ENCODE measurements at places on chromosomes 16 and 17. TPM values are rescaled to one million over a fixed set of nuclear protein-coding genes. Genes with fewer than 3 reads are reported as not detected.

The MPP2 gene
- total RNA-seq = 8.3 TPM

The SMPD3 gene
- not detected for total RNA-seq

The PRCD gene
- 1.2 TPM for total RNA-seq

The CD300E gene
- total RNA-seq = not detected

The PERCC1 gene
- total RNA-seq = not detected

The SEPTIN12 gene
- total RNA-seq = not detected

Measured in smooth muscle cell of the umbilical artery (primary cell).